ENCODE measurements at places on chromosomes 2 and 18. TPM values are rescaled to one million over a fixed set of nuclear protein-coding genes. Genes with fewer than 3 reads are reported as not detected.
A peak's percentile ranks its signal among the peaks of the same experiment; 100 is the strongest.

Gene DNAH6
- polyA plus RNA-seq, result 1.9 TPM

Gene HOXD13
- polyA plus RNA-seq, result not detected

Gene PLGLB1
- polyA plus RNA-seq, result 1.8 TPM

Gene KCNF1
- 0.18 TPM for polyA plus RNA-seq

Gene CERS6
- 8.5 TPM for polyA plus RNA-seq

GRCh38 chr2:183678908-183679307 lies 554.7 kb downstream of the NUP35 start:
- no peak for DNase-seq

GRCh38 chr18:73669297-73669696 lies 478.3 kb downstream of the FBXO15 start:
- peak; percentile 44 for DNase-seq

DNA sequence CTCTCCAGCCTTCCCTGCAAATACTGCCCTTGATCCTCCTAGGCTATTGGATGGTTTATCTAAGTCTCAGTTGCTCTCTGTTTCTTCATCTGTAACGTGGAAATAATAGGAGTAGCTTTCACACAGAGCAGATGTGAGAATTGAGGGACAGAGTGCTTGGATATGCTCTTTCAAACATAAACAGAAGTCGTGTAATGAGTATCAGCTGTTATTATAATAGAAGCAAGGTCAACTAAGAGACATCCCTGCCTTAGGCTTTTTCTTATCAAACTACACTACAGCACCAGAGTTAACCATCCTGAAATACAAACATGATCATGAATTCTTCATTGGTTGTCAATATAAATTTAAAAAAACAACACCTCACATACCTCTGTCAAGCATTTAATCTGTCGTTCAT lies 138.2 kb downstream of the DOK6 start:
- DNase-seq, result no peak

DNA sequence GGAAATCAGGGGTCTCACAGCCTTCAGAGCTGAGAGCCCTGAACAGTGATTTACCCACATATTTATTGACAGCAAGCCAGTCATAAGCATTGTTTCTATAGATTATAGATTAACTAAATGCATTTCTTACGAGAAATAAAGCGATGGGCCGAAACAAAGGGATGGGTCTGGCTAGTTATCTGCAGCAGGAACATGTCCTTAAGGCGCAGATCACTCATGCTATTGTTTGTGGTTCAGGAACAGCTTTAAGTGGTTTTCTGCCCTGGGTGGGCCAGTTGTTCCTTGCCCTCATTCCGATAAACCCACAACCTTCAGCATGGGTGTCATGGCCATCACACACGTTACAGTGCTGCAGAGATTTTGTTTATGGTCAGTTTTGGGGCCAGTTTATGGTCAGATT lies 36.4 kb downstream of the TANC1 start:
- no peak for DNase-seq

- no peak for DNase-seq
These were observed 86.7 kb downstream of the EPAS1 start for GRCh38 chr2:46383784-46384456.

- DNase-seq, result no peak
These were observed 599.3 kb upstream of the ZEB2 start for GRCh38 chr2:145119225-145119624.

- no peak for DNase-seq
These were observed 114.5 kb downstream of the RGPD3 start for GRCh38 chr2:106353676-106354075.

- peak; percentile 37 for DNase-seq
These were observed 44.1 kb downstream of the TRAPPC12 start for GRCh38 chr2:3423492-3424170.

DNA sequence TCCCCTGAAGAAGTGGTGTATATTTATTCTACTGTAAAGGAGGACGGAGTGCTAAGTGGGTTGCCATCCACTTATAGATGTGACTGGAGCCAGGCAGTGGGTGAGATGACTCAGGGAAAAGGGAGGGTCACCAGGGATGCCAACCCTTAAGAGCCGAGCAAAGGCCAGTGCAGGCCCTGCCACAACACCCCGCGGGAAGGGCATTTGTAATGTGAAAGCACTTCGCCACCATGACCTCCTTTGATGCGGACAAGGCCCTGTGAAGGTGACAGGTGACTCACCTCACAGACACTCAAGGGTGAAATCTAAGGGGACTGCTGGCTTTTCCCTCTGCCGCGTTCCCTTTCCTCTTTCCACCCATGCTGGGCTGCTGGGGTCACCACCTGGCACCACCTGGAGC lies 50.2 kb upstream of the MRPL33 start:
- no peak for DNase-seq

DNA sequence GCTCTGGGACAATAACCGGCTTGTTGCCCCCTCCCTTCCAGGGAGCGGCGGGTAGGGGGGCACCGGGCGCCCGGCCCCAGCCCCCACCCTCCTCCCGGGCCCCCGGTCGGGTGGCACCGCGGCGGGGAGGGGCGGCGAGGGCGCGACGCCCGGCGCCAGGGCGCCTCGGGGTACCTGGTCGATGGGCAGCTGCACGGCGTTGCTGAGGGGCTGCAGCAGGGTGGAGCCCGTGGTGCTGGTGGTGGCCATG lies 193 bp downstream of the MBOAT2 start:
- DNase-seq, result no peak

DNA sequence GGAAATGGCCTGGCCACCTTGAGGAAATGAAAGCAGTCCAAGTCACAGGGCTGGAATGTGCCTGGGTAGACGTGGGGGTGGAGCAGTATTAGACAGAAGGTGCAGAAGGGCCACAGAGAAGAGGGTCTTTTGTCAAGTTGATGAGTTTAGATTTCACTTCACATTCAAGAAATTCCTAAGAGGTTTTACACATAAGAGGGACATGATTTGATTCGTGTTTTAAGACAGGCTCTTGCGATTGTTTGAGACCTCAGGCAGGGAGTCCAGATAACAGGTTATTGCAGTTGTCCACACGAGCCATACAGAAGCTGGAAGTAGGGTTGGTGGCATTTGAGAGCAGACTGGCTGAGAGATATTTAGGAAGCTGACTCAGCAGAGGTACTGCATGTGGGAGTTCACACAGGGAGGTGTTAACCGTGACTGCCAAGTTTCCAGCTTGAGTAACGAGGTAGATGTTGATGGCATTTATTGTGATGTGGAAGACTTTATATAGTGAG lies 64.6 kb downstream of the NEB start:
- DNase-seq, result no peak
